ENCODE measurements at places on chromosomes 7 and 10. TPM values are rescaled to one million over a fixed set of nuclear protein-coding genes. Genes with fewer than 3 reads are reported as not detected.

Gene TMEM229A
- total RNA-seq, result 0.23 TPM

Gene HOXA4
- not detected for total RNA-seq

Gene PGAM2
- total RNA-seq, result 0.75 TPM

Gene EBLN1
- not detected for total RNA-seq

Gene MACROH2A2
- total RNA-seq, result 4.2 TPM
